ENCODE measurements at places on chromosomes 6 and 20. TPM values are rescaled to one million over a fixed set of nuclear protein-coding genes. Genes with fewer than 3 reads are reported as not detected.

The TBX18 gene
- 4.6 TPM for total RNA-seq

- no peak for DNase-seq
Measured at GRCh38 chr20:20521736-20522135, 153.8 kb downstream of the INSM1 start.

The NANP gene
- 2.8 TPM for total RNA-seq

The DSN1 gene
- total RNA-seq: 3.8 TPM
